NCI-H446 treated with DMSO at 0.1 percent for 48 hours (cell line): ENCODE measurements at places on chromosomes 3 and 15.
A peak's percentile ranks its signal among the peaks of the same experiment; 100 is the strongest.

DNA sequence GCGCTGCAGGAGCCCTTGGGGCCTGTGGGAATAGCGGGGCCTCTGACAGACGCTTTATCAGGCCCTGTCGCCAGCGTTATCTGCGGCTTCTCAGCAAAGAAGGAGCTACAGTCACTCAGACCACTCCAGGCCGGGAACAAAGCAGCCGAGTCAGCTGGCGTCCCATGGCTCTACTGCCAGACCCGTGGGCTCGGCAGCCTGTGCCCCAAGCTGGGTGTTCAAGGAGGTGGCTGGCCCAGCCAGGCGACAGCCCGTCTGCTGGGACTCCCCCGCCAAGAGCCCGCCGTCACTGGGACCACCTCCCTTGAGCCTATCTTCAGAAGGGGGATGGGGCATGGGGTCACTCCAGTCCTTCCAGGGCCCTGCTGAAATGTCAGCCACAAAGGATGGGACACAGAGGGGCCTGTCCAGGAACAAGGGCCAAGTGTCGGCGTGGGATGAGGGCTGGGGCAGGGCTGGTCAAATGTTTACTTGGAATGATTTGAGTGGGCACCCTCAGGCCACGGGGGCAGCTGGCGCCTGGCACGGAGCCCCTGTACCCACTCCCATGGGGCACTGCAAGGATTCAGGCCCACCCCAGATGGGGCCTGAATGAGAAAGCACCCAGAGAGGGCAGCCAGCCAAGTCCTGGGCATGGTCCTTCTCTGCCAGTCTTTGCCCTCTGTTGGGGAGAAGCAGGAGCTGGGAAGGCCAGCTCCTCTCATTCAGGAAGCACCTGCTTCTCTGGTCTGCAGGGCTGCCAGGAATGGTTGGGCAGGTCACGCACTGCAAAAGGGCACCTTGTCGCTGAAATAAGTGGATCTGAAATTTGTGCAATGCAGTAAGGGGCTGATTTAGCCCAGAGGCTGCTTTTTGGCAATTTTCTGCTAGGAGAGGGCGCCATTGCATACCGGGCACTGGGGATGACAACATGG, 148.3 kb downstream of the SMAD6 start:
- DNase-seq, result no peak

DNA sequence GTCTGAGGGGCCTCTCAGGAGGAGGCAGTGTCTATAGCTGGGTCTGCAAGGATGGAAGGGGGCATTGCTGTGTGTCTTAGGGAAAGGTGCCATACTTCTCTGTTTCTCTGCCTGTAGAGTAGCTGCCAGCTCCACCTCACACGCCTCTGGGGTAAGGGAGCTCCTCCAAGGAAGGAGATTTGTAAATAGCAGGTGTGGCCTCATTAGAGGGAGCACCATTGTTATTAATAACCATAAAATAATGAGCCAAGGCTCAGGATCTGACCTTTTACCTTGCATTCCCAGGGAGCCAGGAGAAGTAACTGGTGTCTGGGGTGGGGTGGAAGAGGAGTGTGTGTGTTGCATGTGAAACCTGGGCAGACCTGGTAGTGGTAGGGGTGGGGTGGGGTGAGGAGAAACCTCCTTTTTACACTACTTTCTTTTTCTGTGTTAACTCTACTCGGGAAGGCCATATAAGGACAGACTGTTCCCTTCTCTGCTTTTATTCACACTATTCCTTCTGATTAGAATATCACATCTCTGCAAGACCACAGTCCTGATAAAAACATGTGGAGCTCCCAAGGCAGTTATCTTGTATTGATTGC, 2.2 kb upstream of the C15orf39 start:
- DNase-seq, result no peak

GRCh38 chr15:52255008-52255407, 40.6 kb downstream of the MYO5C start:
- DNase-seq, result no peak

- peak; percentile 75 for DNase-seq
These were observed 72.1 kb downstream of the LRIG1 start for GRCh38 chr3:66428733-66429132.

- DNase-seq, result no peak
These were observed 1.5 kb downstream of the ZNF639 start for GRCh38 chr3:179324270-179324754.

GRCh38 chr15:62940755-62941361, 101.7 kb upstream of the TPM1 start:
- DNase-seq, result no peak

- DNase-seq, result no peak
These were observed 49.5 kb downstream of the MCF2L2 start for GRCh38 chr3:183378951-183379350.

- DNase-seq, result no peak
These were observed 51.0 kb downstream of the MME start for GRCh38 chr3:155131104-155131503.

DNA sequence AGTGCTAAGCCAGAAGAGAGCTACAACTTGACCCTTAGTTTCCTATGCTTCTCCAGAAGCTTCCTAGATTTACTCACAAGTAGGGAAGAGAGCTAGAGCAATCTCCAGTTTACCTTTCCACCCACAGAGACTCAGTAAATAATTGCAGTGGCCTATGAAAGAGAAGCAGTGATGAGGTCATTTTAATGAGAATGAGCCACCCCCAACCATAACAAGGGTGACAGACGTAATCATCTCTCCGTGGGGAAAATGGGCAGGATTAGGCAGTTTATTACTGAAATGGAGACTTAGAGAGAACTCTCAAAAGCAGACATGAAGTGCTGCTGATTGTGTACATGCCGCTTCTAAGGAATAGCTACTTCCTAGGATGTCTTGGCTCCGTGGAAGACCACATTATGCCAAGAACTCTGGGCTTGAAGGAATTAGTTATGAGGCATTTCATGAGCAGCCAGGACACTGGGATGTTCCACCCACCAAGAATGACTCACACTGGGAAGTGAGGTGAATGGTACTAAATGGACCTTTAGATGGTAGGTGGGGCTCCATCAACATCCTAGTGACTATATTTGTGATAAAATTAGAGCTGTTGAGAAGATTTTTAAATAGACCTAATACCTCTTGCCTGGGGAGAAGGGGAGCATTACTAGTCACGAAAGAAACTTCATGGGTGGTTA, 160.9 kb downstream of the EDEM1 start:
- no peak for DNase-seq

GRCh38 chr15:73812806-73813465, 59.8 kb upstream of the INSYN1 start:
- peak; percentile 95 for DNase-seq

GRCh38 chr15:70767667-70768066, 4.3 kb upstream of the UACA start:
- no peak for DNase-seq

DNA sequence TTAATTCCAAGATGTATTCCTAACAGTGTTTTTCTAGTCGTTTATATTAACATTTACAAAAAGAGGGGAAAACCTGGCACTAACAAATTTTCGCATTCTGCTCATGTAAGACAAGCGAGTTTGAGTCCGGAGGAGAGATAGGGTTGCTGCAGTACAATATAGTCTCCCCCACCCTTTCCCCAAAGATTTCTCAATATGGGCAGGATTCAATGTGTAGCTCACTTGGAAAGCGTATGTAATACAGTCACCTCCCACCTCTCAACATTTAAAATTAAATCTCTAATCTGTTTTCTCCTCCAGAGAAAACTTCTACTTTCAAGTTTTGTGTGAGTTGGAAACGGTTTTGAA, 57.9 kb downstream of the CMSS1 start:
- no peak for DNase-seq

DNA sequence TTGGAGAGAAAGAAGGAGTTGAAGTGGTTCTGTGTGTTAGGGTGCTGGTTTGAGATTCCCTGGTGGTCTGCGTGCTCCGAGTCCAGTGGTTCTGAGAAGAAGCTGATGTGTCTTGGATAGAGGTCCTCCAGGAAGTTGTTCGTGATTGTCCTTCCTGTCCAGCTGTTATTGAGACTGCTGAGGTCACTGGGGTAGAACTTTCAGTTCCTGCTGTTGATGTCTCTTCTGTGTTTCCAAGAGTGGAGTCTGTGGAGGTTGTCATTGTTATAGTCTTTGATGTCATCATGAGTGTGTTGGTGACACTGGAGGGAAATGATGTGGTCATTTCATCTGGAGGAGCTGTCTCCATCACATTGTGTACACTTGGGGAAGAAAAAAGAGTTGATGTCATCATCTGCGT, 20.8 kb downstream of the MUC4 start:
- DNase-seq, result no peak

- peak; percentile 29 for DNase-seq
These were observed 33.2 kb downstream of the CBLB start for GRCh38 chr3:105835606-105836005.

GRCh38 chr3:124837730-124838186, 49.4 kb downstream of the ITGB5 start:
- DNase-seq, result no peak

GRCh38 chr3:160763073-160763472, 7.0 kb downstream of the PPM1L start:
- DNase-seq, result no peak

DNA sequence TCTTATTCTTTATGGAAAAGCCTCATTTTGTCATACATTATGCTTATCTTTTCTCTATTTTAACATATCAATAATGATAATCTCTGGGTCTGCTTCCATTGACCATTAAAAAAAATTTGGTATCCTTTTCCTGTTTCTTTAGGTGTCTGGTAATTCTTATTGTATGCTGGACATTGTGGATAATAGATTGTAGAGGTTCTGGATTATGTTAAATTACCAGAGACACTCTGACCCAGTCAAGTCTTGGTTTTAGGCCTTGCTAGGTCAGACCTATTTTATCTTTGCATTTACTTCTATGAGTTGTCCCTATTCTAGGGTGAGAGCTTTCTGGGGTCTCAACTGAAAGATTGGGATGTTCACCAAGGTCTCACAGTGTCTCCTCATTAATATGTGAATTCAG, 9.3 kb downstream of the MOBP start:
- no peak for DNase-seq

DNA sequence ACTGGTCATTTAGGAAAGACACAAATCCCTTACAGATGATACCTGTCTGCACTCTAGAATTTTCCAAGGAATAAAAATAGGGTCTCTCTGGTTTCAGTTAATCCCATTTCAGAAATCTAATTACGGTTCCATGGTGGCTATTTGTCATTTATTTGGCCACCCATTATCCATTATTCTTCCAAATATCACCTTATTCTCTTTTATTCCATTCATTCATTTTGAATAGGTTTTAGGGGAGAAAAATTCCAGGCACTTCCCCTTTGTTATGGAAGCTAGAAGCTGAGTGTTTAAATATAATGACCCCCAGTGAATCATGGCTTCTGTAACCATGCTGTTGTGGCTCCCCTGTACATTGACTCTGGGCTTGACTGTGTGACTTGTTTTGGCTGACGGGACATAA, 420.8 kb upstream of the DPH6 start:
- no peak for DNase-seq

- no peak for DNase-seq
These were observed 35.6 kb upstream of the FLNB start for GRCh38 chr3:57972531-57973111.

- DNase-seq, result no peak
These were observed 378.9 kb downstream of the PTPRG start for GRCh38 chr3:61940236-61940635.

DNA sequence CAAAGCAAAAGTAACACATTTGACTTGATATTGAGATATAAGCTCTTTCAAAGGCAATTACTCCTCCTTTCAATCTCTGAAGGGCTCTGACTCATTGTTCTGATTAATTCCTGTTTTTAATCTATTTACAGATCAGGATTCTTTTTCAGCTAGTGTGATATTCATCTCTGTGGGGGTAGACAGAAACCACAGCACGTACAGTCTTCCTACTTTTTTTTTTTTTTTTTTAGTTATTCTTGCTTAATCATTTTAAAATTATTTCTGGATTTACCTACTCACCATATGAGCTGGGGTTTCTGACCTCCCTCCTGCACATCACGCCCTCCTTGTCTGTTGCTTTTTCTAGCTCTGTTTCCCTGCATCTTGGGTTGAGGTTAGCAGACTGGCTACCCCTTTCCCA, 1.4 kb downstream of the CNTN3 start:
- DNase-seq, result no peak

- peak; percentile 70 for DNase-seq
These were observed 319.6 kb downstream of the ZBTB20 start for GRCh38 chr3:114827495-114827894.

GRCh38 chr15:70141376-70142071, 43.8 kb upstream of the TLE3 start:
- DNase-seq, result no peak

DNA sequence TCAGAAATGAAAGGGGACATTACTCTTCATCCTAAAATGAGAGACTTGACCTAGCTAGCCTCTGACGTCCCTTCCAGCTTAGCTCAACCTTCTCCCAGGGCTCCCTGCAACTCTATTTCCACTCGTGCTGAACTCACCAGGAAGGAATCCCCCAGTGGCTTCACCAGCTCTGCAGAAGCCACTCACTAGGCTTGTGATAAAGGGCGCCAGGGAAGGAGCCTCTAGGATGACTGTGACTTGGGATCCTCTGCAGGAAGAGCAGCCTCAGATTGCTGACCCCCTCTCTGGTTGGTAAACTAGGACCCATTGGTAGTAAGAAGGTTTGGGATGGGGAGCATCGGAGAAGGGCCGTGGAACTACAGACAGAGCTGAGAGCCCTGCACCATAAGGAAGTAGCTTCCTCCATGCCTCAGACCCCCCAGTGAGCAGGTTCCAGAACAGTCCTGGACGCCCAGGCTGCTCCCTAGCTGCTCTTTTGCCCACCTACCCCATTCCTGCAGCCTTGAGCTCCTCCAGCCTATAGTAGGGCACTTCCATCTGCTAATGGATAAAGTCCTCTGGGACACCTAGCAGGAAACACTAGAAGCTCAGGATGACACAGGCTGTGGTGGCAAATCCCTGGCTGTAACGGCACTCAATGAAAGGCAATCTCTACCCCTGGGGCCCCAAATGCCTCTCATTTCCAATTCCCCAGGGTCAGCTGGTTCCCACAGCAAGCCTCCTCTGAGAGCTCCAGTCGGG, 26.0 kb downstream of the PLA2G4F start:
- DNase-seq, result no peak

- DNase-seq, result no peak
These were observed 3.7 kb downstream of the ZNF621 start for GRCh38 chr3:40528426-40528825.

DNA sequence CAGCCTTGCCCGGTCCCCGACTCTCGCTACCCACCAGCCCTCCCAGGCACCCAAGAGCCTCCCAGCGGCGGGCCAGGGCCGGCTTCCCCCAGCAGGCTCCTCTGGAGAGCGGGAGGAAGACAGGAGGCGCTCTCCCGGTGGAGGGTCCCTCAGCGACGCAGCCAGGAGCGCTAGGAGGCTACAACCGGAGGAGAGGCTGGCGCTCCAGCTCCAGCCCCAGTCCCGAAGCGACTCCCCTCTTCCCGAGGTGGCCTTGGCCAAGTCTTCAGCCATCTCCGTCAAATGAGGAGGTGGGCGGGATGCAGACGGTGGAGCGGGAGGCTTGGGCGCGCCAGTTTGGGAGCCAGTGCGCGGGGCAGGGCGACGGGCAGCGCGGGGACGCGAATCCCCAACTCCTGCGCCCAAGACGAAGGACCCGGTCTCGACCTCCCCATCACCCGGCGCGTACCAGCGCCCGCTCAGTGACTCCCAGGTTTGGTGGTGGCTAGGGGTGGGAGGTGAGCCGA, 722 bp downstream of the CHRNA3 start:
- DNase-seq, result no peak

GRCh38 chr15:46930426-46930825, 786.9 kb upstream of the SEMA6D start:
- DNase-seq, result no peak

GRCh38 chr15:92324101-92324963, 69.3 kb upstream of the ST8SIA2 start:
- DNase-seq, result peak; percentile 44

- DNase-seq, result no peak
These were observed 83.1 kb downstream of the GAP43 start for GRCh38 chr3:115706311-115706829.

- DNase-seq, result no peak
These were observed 60.8 kb downstream of the RGMA start for GRCh38 chr15:93028111-93028631.
